ENCODE measurements at places on chromosomes 2 and 18.

DNA sequence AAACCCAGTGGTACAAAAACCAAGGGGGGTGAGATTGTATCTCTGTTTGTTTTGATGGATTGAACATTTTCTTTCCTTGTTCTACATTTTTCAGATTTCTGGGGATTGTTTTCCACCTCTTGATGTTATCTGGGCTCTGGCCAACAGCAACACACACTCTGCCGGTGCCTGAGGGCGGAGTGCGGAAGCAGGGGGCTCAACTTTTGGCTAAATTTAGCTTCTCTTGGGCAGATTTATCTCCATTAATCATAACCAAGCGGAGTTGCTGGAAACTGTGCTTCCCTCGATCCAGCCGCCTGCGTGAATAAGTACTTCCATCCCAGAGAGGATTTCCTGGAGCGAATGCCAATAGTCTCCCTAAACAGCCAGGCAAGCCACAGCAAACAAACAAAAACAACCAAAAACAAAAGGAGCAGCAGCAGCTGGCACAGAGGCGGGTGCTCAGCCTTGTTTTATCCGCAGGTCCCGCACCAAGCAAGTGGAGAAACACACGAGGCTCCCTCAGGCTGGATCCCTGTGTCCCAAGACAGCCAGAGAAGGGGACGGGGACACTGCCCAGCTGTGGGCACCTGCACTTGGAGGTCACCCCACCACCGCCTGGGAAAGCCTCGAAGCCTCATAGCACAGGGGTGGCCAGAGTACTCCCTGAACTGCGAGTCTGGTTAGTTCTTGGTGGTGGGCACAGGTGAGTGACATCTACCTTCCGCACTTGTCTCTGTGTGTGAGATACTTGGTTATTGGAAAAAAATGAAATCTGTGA lies 143.4 kb downstream of the NDUFA10 start:
- DNase-seq = no peak

DNA sequence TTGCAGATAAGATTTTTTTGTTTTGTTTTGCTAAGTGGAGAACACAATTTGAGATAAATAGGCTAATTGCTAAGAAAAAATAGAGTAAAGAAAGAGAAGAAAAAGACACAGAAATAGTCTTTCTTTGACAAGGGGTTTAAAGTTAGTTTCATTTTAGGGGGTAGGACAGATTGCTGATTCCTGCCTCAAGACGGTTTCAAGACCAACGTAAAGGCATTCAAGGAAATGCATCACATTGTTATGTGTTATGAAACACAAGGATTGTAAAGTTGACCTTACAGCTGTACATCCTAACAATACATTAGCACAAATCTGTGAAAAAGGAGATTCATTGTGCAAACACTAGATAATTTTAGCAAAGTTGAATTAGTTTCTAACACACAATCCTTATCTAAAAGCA lies 22.7 kb upstream of the ETAA1 start:
- no peak for DNase-seq

- no peak for DNase-seq
Observed at GRCh38 chr2:203462308-203462707, 72.8 kb downstream of the RAPH1 start.

DNA sequence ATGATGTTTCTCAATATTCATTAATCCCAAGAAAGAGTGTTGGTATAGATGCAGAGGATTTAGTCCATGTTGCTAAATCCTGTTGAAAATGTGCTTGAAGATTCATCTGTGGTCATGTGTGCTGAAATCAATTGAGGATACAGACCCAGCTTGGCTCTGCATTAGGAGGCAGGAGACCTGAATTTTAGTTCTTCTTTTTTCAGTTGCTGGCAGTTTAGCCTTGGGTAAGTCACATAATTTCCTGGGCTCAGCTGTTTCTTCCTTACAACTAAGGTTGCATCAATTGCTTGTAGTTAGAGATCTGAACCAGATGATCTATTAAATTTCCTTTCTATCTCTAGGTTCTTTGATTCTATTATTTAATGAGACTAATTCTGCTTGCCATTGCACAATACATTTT lies 54.4 kb downstream of the SETBP1 start:
- DNase-seq = no peak

DNA sequence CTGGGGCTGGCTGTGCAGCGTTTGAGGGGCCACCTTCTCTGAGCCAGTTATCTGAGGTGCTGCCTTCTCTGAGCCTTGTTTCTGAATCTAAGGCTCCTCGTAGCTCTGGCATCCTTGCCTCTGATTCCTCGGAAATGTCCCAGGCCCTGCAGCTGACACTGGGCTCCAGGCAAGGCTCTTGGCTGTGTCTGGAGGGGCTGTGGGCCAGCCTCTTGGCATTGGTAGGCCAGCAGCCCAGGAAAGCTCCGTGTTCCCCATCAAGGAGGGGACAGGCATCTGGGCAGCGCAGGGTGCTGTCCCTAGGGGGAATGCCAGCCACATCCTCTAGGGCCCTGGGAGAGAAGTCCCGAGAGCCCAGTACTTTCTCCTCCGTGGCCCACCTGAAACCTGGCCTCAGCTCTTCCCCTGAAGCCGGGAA lies 40.7 kb upstream of the TAF1B start:
- no peak for DNase-seq

- DNase-seq = peak; percentile 84
Observed at GRCh38 chr18:9137168-9138066, 836 bp downstream of the ANKRD12 start.

DNA sequence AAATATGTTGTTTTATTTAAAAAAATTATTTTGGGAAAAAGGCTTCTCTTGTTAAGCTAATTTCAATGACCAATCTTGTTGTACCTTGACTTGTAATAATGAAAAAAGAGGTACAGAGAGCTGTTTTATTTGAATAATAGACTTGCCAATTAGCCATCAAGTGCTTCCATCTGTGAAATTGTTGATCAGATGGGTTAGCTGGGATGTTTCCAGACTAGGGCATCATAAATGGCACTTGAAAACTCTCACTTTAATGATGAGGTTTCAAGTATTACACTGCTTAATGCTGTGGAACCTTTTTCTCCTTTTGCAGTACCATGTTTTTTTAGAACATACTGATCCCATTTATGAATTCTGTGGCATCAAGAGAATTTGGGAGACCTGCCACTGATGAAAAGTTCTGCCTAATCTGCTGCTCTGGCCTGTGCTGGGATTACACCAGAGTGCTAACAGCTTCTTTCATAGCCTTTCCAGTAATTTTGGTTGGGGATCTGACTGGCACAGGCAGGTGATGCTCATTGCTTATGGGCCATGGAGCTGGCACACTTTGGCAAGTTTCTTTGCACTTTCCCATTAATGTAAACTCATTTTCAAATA lies 24.2 kb downstream of the PSMD14 start:
- DNase-seq = no peak

DNA sequence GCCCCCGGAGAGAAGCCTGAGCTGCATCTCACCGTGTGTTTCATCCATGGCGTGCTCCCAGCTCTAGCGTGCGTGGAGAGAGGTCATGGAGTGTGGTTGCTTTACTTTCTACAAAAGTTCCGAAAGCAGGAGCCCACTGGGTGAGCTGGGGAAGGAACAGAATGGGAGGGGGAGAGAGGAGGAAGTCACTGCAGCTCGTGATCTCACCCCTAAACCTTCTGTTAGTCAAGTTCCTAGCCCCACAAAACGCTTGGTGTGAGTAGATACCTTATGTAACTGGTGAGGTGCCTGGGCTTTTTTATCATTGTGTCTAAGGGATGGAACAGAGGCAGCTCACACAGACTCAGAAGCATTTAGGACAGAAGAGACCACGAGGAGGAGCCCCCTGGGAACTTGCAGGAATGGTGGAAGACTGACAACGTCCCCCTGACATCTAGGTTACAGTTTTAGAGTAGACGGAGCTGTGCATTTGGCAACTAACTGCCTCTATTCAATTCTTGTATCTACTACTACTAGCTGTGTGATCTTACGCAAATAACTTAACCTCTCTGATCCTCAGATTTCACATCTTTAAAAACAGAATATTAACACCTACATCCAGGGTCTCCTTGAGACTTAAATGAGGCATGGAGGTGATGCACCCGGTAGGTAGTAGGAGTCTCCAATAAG lies 123.3 kb downstream of the ARL4C start:
- DNase-seq = no peak

- DNase-seq = no peak
Observed at GRCh38 chr2:21966139-21966538, 842.4 kb downstream of the TDRD15 start.

DNA sequence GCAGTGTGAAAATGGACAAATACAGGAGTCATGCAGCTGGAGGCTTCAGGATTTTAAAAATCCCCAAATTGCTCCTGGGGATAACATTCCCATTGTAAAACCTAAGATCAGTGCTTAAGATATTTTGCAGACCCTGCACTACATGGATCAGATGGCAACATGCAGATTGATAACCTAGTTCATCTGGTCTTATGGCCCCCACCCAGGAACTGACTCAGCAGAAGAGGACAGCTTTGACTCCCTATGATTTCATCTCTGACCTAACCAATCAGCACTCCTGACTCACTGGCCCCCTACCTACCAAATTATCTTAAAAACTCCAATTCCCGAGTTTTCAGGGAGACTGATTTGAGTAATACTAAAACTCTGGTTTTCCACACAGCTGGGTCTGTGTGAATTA lies 20.0 kb downstream of the SRBD1 start:
- DNase-seq = no peak

DNA sequence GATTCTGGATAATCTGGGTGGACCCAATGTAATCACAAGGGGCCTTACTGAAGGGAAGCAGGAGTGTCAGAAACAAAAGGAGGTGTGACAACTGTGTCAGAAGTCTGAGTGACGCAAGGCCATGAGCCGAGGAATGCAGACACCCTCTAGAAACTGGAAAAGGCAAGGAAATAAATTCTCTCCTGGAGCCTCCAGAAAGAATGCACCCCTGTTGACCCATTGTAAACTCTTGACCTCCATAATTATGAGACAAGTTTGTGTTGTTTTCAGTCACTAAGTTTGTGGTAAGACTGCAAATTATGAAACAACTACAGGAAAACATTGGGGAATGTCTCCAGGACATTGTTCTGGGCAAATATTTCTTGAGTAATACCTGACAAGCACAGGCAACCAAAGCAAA lies 47.3 kb upstream of the B3GNT7 start:
- DNase-seq = no peak

DNA sequence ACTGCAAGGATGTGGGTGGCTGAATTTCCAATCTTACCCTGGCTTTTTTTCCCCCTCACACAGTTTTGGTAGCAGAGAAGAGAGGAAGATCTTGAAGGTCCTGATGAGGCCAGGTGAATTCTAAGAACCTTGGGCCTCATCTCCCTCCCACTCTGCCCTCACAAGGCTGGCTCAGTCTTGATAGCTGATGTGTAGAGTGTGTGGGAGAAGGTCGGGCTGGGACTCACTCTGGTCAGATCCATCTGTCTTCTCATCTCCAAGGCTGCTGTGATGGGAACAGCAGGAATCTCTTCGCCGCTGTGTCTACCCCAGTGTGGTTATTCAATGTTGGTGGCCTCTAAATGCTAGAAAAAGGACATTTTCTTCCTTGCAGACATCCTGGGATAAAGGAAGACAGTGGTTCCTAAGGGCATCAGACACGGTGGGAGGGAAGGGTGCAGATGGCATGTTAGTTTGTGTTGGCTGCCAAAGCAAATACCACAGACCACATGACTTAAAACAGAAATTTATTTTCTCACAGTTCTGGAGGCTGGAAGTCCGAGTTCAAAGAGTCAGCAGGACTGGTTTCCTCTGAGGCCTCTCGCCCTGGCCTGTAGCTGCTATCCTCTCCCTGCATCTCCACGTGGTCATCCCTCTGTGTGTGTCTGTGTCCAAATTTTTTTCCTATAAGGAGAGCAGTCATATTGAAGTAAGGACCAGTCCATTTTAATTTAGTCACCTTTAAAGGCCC lies 37.6 kb upstream of the MGAT4A start:
- DNase-seq = no peak

DNA sequence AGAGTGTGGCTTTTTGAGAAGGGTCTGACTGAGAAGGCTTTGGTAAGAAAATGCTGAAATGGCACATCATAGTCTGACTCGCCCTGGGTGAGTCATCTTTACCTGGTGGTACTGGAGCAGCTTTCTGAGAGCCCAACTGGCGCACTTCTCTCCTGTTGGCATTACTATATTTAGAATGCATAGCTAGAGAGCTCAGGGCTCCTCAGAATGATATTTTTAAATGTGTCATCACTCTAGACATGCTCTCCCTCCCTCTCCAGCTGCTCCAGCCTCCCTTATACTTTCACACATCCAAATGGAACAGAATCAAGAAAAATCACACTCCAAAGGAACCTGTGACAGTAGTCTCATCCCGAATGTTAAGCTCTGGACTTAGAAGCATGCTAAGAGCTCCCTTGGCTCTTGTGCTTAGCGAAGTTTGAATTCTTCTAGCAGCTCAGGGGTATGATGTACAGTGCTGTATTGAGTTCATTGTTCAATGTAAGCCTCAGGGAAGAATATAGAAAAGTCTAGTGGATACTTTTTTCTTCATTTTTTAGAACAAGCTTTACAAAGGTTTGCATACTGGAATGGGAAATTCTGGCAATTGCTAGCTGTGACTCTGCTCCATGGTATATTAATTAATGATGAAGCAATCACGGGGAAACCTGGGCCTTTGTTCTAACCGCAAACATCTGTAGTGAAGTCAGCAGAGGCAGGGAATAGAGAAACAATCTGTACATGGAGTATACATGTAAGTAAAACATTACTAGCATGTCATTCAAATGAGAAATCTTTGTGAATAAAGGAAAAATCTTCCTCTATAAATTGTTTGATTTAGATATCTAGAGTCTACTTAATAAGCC lies 751.2 kb upstream of the NRXN1 start:
- DNase-seq = no peak

- no peak for DNase-seq
Observed at GRCh38 chr18:58402247-58402646, 226.6 kb downstream of the ALPK2 start.

DNA sequence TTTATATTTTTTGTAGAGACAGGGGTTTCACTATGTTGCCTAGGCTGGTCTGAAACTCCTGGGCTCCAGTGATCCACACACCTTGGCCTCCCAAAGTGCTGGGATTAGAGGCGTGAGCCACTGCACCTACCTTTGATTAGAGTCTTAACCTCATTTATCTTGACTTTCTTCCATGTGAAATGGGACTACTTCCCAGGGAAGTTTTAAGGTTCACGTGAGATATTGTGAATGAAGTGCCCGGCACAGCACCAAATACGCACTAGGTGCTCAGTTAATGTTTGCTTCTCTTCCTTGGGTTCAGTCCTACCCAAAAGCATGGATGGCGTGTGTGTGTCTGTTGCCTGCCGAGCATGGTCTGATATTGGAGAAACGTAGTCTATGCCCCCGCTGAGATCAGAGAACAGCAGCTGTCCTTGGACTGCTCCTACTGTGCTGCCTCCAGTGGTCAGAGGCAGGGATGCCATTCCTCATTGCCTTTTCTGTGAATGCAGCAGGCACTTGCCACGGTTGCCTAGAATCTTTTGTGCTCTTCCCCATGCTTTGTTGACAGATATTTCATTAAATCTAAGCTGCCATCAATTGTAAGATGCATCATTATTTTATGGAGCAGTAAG lies 12.3 kb upstream of the TFCP2L1 start:
- no peak for DNase-seq

GRCh38 chr2:68548396-68548795 lies 81.0 kb downstream of the APLF start:
- DNase-seq = no peak
